GM23248 (cell line): ENCODE measurements at places on chromosomes 3 and 15. TPM values are rescaled to one million over a fixed set of nuclear protein-coding genes. Genes with fewer than 3 reads are reported as not detected.
A peak's percentile ranks its signal among the peaks of the same experiment; 100 is the strongest.

The TGM5 gene
- not detected in 2 replicates for total RNA-seq

The MAGI1 gene
- total RNA-seq: 13.8 and 34.1 TPM in 2 replicates

The ZMYND10 gene
- 1.5 TPM in 1 of 2 replicates, not detected in the other for total RNA-seq

The TBL1XR1 gene
- total RNA-seq: 62.3 and 87.2 TPM in 2 replicates

The EHHADH gene
- total RNA-seq: 2.7 and 4.3 TPM in 2 replicates

The IGSF11 gene
- not detected in 2 replicates for total RNA-seq

The ARPIN gene
- 8.7 and 9.0 TPM in 2 replicates for total RNA-seq

The FHIT gene
- total RNA-seq: 0.22 and 1.5 TPM in 2 replicates

The PATL2 gene
- not detected in 2 replicates for total RNA-seq

GRCh38 chr3:46829699-46830208, 33.5 kb downstream of the MYL3 start:
- no peak for DNase-seq

GRCh38 chr3:56681984-56682461, 1.0 kb downstream of the TASOR start:
- no peak for DNase-seq

DNA sequence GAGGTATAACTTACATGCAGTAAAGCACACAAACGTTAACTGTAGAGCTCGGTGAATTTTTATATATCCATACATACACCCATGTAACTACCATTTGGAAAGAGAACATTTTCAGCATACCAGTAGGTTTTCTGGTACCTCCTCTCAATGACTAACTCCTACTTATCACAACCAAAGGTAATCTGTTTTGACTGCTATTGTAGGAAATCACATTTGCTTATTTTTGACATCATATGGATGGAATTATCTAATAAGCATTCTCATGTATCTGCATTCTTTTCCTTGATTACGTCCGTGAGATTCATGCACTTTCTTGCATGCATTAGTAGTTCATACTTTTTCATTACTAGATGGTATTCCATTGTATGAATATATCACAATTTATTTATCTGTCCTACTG, 76.8 kb downstream of the CSNK1G1 start:
- DNase-seq: no peak

- peak; percentile 91 for DNase-seq
Measured at GRCh38 chr15:60660290-60661051, 181.5 kb upstream of the ICE2 start.

DNA sequence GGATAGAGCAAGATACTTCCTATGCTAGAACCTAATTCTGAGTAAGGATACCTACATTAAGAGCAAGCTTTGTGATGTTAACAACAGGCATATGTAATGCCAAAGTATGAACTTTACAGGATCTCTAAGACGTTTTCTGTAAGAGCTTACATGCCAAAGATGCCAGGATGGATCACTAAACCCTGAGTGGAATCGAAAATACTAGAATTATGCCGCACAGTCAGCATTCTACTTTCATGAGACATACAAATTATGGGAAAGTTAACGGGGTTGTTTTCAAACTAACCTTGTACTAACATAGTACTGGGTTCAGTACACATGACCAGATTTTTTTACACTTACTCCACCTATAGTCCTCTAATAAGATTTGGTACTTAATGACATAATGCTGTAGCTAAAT, 55.1 kb downstream of the AAGAB start:
- peak; percentile 66 for DNase-seq

GRCh38 chr15:40274350-40275274, 8.3 kb downstream of the ANKRD63 start:
- DNase-seq: peak; percentile 89

DNA sequence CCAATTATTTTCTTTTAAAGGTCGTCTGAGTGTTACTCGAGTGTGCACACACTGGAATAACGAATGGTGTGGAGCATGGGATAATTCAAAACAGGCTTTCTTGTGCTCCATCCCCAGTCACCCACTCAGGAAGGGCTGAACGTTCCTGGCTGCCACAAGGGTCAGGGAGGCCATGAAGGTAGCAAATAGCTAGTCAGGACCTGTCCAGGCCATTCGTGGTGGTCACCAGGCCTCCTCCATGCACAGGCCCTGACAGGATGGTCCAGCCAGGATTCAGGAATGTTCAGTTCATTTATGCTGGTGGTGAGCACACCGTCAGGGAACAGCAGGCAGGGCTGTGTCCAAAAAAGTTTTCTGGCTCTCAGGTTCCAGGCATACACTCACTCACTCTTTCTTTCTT, 11.7 kb upstream of the NR2E3 start:
- no peak for DNase-seq

- peak; percentile 6 for DNase-seq
Measured at GRCh38 chr3:16844791-16845190, 40.0 kb upstream of the PLCL2 start.

- DNase-seq: peak; percentile 49
Measured at GRCh38 chr15:80693682-80694610, 1.2 kb upstream of the ABHD17C start.

DNA sequence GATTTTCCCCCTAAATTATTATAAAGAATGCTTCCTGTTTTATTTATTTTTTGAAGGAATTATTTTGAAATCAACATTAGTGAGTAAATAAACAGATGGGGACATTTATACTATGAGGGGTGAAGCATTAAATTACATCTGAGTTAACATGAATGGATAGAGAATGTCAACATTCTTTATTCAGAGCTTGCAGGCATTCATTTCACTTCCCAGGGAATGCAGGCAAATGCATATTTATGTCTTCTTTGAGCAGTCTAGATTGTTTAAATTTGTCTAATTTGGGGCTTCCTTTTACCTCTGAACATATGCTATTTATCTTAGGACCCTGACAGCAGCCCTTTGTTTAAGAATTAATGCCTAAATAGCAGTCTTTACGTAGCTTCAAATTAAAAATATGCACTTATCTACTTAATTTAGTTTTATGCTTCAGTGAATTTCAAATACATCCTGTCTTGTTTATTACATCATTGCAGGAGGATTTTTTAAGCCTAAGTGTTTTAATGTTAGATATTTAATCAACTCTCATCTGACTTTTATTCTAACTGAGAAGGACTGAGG, 630.5 kb upstream of the LMCD1 start:
- no peak for DNase-seq

GRCh38 chr15:78243491-78243941, 9.2 kb upstream of the ACSBG1 start:
- DNase-seq: peak; percentile 15

DNA sequence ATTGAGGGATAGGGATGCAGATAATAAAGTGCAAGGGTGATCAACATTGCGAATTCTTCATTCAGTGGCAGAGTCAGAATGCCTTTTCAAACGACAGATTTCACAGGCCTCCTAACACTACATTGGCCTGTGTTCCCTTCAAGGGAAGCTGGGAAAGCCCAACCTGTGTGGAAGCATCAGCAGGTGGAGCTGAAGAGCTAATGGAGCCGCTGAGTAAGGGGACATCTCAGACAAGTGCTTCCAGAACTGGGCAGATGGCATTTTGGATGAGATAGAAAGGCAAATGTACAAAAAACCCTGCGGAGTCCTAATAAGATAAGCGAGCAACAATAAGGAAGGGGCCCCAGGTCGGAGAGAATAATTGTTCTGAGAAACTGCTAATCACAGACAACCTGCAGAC, 8.5 kb upstream of the SLC24A5 start:
- peak; percentile 7 for DNase-seq

- DNase-seq: peak; percentile 83
Measured at GRCh38 chr3:62870321-62870720, 4.9 kb downstream of the CADPS start.

DNA sequence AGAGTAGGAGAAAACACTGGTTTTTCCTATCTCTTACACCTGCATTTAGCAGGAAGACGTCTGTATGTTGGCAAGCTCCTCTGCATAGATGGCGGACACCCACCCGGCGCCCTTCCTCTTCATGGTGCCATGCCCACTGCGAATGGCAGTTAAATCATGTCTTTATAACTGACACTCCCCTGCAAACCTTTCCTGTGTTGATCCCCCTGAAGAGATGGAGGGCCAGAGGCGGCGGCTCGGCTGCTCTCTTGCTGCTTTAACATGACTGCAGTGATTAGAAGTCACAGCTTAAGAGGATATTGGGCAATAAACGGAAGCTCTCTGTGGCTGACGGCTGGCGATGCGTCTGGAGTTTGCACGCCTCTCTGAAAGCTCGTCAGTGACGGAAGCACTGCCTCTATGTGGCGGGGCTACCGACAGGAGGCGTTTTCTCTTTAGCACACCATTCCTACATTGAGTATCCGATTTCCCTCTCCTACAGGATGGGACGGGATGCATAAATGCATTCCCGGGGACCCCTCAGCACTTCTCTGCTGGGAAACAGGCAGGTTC, 25.5 kb upstream of the SNRPA1 start:
- peak; percentile 76 for DNase-seq

DNA sequence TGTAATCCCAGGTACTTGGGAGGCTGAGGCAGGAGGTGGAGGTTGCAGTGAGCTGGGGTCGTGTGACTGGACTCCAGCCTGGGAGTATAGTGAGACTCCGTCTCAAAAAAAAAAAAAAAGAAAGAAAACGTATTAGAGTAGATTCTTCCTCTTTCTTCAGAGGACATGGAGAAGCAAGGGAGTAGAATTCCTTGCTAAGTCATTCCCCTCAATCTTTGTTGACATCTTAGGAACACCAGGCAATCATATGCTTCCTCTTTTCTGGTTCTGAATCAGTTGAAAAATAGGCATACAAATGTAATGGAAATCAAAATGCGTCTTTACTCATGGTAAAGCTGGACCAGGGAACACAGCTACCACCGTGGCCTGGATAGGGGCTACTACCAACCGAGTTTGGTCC, 38.3 kb upstream of the ATOSA start:
- DNase-seq: no peak

DNA sequence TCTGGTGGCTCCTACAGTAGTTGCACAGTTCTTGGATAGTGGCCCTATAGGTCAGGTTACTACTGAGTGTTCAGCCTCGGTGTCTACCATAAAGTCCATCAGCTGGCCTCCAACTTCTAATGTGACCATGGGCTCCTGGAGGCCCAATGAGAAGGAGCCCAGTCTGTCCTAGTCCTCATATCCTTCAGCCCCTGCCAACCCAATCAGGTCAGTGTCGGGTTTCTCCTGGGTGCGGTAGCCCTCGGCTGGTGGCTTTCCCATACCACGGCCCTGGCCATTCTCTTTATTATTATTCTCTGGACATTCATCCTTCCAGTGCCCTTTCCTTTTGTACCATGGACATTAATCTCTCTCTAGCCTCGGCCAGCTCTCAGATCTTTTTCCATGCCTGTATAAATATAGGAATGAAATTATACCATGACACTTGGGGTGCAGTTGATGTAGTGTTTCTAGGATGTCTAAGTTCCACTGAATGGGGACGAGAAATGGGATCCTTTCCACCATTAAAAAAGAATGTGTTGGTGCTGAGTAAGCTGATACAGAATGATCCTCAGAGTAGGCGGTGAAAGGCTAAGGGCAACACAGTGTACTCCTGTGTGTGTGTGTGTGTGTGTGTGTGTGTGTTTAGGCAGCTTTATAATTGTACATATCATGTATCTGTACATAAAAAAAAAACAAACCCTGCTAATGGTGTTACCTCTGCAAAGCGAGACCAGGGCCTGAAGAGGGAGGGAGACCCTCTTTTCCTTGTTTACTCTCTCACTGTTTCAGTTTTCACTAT, 19.3 kb upstream of the NOX5 start:
- no peak for DNase-seq

- DNase-seq: no peak
Measured at GRCh38 chr15:67266870-67267269, 12.3 kb downstream of the IQCH start.

DNA sequence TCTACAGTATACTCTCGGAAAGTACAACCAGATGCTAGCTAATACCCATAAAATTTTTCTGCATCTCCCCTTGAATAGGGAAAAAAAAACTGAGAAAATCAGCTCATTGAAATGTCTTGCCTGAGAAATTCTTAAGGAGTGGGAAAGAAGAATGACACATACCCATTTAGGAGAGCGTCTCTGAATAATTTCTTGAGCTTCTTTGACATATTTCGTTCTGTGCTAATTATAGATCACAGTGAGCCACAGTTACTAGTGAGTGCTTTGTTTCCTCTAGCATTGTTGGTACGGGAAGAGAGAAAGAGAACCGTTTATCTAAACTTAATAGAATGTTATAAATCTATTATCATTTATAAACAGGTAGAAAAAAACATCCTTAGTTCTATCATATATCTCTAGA, 588.4 kb downstream of the UNC13C start:
- DNase-seq: no peak

DNA sequence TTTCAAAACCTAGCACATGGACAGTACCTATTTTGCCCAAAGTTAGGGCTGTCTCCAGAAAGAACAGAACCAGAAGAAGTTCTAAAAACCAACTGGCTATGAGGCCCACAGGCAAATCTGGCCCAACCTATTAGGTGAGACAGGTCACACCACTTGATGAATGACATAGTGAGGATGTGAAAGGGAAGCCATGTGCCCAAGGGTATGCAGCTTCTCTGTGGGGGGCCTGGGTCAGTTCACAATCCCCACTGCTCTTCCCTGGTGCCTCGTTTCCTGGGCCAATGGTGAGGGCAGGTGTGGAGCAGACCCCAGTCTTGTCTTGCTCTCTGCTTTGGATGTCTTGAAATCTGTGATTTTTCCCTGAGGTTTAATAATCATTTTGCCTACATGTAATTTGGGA, 8.9 kb downstream of the INSYN1 start:
- DNase-seq: no peak

- DNase-seq: peak; percentile 82
Measured at GRCh38 chr15:85579957-85580694, 199.7 kb downstream of the AKAP13 start.

GRCh38 chr15:26298659-26299170, 435.6 kb upstream of the ATP10A start:
- peak; percentile 21 for DNase-seq

- DNase-seq: no peak
Measured at GRCh38 chr3:25727316-25727715, 55.9 kb downstream of the NGLY1 start.

- DNase-seq: no peak
Measured at GRCh38 chr3:17074559-17074958, 189.8 kb downstream of the PLCL2 start.

DNA sequence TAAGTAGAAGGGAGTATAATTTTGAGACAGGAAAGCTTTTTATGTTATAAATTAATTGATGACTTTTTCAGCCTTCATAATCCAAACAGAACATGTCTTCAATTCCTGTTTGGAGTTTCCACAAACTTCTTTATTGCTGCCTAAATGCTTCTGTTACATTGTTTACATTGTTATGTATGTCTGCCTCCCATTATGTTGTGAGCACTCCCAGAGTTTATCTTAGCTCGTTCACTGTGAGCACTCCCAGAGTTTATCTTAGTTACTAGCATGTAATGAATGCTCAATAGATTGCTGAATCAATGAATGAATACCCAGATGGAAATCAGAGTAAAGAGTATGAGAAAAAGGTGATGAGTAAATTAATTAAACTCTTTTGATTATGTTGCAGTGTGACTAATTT, 1178.0 kb downstream of the ROBO1 start:
- no peak for DNase-seq

DNA sequence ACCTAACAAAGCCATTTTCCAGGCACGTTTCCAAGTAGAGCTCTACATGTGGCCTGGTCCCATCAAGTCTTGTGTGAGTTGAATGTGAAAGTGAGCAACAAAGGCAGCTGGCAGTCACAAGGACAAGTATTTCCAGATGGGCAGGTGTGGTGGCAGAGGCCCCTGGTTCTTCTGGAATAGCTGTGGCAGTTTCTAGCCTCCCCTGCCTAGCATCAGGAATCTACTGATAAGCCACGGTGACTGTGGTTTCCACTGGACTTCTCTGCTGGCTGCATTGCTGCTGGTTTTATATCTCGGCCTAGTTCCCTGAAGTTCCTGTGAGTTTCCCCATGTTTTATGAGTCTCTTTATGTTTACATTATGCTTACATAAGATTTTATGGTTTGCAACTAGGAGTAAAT, 117.7 kb downstream of the GOLIM4 start:
- no peak for DNase-seq

GRCh38 chr3:184604615-184605290, 43.2 kb downstream of the EPHB3 start:
- no peak for DNase-seq
